ENCODE measurements at places on chromosomes 13 and 19. TPM values are rescaled to one million over a fixed set of nuclear protein-coding genes. Genes with fewer than 3 reads are reported as not detected.

The CCDC70 gene
- total RNA-seq: not detected

DNA sequence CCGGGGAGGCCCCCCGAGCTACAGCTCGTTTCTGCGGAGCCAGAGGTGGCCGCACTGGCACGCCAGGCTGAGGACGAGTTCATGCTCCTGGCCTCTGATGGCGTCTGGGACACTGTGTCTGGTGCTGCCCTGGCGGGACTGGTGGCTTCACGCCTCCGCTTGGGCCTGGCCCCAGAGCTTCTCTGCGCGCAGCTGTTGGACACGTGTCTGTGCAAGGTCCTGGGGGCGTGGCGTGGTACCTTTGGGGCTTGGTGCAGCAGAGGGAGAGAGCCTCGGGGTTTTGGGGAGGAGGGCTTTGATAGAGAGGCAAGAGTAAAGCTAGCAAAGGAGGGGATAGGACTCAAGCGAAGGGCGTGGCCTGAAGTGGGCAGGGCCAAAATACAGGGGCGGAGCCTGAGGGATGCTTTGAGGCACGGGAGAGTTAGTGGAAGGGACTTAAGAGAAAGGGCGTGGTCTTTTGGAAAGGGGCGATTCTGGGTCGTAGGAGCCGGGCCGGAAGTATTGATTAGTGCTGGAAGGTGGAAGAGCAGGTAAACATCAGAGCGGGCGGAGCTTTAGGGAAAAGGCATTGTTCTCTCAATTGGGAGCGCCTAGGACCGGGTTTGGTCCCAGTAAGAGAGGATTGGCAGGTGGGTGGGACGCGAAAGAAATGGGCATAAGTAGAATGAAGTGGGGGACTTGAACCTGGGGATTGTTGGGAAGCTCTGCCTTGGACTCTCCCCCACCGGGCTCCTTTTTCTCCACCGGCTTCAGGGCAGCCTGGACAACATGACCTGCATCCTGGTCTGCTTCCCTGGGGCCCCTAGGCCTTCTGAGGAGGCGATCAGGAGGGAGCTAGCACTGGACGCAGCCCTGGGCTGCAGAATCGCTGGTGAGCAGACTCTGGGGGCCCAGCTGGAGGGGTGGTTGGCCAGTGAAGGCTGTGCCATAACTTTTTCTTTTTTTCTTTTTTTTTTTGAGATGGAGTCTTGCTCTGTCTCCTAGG is 1.2 kb downstream of the PPM1N start:
- DNase-seq: no peak

The CLEC11A gene
- 6.2 TPM for total RNA-seq

The LHB gene
- not detected for total RNA-seq

- no peak for DNase-seq
Measured at GRCh38 chr13:79457390-79457789, 23.6 kb upstream of the NDFIP2 start.

The C19orf67 gene
- total RNA-seq: not detected

DNA sequence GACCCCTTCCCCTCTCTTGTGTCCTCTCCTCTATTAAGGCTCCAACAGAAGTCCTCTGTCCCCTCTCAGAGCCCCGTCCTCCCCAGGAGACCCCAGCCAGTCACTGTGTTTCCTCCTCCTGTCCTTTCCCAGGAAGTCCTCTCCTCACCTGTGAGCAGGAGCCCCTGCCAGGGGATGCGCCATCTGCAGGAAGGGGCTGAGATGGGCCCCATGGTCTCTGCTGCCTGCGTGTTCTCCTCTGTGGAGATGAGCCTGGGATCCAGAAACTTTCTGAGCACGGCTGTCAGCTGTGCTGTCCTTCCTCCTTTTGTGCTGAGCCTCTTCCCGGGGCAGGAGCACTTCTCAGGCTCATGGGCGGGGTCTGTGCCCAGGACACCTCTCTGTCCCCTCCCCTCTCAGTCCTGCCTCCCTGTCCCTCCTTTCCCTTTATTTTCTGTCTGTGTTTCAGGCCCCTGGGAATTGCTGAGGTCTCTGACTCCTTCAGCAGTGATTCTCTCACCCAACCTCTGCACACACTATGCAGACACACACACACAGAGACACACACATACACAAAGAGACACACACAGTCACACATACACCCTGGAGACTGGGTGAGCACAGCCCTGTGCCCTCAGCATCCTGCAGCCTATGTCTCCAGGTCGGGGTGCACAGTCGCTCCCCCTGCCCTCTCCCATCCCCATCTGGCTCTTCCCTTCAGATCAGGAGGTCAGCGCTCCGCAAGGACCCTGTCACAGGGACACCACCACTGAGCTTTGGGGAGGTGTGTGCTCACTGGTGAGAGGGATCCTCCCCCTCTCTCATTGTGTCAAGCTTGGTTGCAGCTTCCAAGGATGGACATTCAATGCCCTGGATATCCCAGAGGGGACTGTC is at the start of gene CEACAM8:
CEACAM8 (minus strand) TSS at position 308 of the 873 bp plus-strand sequence; CDS start at position 212, 96 bp downstream.
- DNase-seq: no peak

The NAT14 gene
- 5.2 TPM for total RNA-seq

The PDE4A gene
- 20.0 TPM for total RNA-seq

The ACER1 gene
- not detected for total RNA-seq

- DNase-seq: no peak
Measured at GRCh38 chr19:29478578-29479565, 46.9 kb upstream of the VSTM2B start.

- no peak for DNase-seq
Measured at GRCh38 chr19:16587833-16588823, 15.9 kb upstream of the SLC35E1 start.

DNA sequence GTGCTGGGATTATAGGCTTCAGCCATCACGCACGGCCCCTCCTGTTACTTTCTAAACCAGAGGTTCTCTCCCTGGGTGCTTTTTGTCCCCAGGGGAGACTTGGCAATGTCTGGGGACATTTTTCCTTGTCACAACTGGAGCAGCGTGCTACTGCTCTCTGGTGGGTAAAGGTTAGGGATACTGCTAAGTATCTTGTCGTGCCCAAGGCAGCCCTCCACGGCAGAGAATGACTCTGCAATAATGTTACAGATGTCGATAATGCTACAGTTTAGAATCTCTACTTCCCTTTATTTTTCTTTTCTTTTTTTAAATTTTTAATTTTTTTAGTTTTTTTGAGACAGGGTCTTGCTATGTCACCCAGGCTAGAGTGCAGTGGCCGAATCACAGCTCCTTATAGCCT is 38.0 kb downstream of the ADGRE1 start:
- DNase-seq: no peak

GRCh38 chr13:50593207-50593606 is 250.3 kb downstream of the DLEU7 start:
- DNase-seq: no peak

GRCh38 chr19:51036519-51036918 is 1.7 kb upstream of the KLK12 start:
- no peak for DNase-seq

The NCR1 gene
- total RNA-seq: 0.30 TPM

GRCh38 chr13:43769529-43769928 is 17.2 kb downstream of the ENOX1 start:
- no peak for DNase-seq

- no peak for DNase-seq
Measured at GRCh38 chr13:48549658-48550057, 16.8 kb upstream of the RCBTB2 start.

The RXFP2 gene
- not detected for total RNA-seq

The PRSS57 gene
- total RNA-seq: not detected

The SLITRK1 gene
- total RNA-seq: not detected

The PSG11 gene
- total RNA-seq: not detected

DNA sequence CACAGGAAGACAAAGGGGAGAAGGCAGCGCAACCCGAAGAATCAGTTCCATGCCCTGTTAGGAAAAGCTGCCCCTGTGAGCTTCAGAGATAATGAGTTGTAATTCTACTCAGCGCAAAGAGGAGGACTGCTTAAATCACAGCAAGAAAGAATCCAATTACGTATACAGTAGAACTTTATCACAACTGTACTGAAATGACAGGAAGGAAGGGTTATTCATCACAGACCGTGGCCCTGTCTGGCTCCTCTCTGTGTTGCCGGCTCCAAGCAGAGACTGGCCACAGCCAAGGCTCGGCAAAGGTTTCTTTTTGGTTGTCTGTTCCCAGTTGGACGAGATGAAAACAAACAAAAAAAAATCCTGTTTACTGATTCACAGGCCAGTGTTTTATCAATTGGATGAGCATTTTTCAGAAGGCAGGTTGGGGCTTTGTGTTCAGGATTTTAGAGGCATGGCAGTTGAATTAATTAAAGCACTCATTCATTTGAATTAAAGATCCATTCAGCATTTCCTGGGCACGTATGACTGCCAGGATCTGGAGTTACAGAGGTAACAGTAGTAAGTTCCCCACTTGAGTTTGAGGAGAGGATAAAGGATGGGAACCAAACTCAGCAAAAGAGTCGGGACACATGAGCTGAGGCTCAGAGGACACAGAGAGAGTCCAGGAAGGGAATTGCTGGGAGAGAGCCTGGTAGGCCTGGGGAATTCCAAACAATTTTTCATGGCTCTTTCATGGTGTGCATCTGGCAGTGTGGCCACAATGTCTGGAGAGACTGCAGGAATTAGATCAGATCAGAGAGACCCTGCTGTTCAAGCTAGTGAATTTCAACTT is 341.0 kb downstream of the DNAJC15 start:
- DNase-seq: no peak

DNA sequence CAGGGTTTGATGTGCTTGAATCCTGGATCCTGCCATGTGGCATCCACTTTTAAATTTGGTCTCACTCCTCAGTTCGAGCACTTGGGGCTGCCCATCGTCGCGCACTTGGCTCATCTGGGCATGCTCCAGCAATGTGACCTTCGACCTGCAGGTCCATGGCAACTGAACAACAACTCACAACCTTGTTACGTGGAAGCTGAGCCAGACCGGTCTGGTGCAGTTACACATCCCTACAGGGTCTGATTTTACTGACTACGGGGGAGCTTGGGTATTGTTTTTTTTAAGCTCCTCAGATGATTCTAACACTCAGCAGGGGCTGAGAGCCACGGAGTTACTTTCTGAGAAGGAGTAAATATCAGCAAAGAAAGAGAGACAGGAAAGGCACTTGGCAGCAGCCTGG is 769.6 kb downstream of the UQCRFS1 start:
- DNase-seq: no peak

The LILRA2 gene
- 1.6 TPM for total RNA-seq

DNA sequence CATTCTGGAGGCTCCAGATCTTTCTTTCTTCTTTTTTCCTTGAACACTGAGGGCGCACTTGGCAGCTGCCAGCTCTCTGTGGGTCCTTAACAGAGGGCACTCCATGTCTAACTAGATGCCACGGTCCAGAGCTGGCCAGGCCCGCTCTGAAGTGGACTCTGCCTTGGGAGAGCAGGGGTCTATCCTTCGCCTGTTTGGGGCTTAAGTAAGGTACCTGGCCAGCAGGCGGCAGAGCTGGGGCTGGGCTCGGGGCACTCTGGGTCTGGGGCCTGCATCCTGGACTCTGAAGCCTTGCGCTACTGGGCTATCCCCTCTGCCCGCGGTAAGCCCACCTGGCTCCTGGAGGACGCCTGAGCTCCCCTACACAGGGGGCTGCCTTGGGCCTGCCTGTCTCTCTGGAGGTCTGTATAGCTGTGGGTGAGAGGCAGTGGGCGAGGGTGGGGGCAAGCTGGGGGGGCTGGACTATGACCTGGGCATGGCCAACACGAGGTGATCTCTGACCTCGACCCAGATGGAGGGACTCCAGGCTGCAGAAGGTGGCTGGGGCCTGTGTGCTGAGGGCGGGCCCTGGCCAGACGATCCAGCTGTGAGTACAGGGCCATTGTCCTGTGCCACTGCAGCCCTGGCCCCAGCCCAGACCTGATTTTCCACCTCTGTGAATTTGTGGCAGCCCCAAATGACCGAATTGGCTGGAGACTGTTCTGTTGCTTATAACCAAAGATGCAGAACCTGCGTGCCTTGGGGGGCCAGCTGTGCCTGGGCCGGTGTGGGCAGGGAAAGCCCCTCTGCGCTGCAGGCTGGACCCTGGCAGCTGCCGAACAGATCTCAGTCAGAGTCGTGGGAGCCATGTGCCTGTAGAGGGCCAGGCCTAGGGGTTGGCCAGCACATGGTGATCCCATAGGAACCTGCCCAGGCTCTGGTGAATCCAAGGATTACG is 26.5 kb downstream of the CEBPG start:
- no peak for DNase-seq

GRCh38 chr13:109818886-109819285 is 32.5 kb upstream of the IRS2 start:
- DNase-seq: no peak

GRCh38 chr19:34241513-34242337 is 12.6 kb upstream of the GARRE1 start:
- no peak for DNase-seq
